Endothelial cell of umbilical vein (primary cell): ENCODE measurements at places on chromosomes 6 and 20. TPM values are rescaled to one million over a fixed set of nuclear protein-coding genes. Genes with fewer than 3 reads are reported as not detected.

DNA sequence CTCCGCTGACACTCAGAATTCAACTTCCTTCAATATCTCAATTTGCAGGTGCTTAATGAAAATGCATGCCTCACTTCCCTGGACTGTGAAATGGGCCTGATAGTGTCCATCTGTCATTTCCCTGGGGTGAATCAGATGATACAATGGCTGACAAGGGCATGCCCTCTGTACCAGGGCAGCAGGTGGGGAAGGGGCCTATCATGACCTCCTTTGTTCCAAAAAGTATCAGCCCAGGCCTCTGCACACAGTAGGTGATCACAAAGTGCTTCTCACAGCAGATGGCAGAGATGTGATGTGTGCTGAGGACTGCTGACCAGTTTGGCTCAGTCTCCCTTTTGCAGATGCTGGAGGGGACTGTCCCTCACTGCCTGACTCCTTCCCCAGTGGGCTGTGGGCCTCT, 44.3 kb downstream of the DLGAP4 start:
- DNase-seq, result no peak
- no peaks in the 10 kb centered on the region for H3K4me1 ChIP-seq
- no peaks in the 10 kb centered on the region for H3K27me3 ChIP-seq
- no peak overlapping the region for H3K4me3 ChIP-seq
- no peak overlapping the region for H3K27ac ChIP-seq

DNA sequence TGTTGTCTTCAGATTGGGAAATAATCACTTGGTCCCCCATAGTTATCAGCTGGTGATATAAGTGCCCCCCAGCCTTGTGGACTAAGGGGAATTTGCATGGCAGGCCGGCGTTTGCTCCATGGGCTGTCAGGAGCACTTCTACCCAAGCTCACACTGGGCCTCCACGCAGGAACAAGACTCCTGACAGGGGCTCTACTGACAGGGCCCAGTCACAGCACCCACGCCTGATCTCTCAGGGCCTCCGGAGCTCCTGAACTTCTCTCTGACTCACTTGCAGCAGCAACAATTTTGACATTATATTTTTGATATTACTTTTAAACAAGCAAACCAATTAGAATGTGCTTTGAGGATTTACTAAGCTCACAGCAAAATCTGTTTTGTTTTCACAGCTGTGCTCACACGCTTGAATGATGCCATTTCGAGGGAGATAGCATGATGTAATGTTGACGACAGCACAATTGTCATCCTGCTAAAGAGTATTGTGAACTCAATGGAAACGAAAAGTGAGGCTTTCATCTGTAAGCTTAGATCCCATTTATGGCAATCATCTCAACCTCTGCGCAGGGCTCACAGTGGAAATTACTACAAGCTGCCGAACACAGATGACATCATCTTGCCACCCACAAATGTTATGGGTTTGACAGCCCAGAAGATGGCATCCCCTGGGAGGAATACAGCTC, 28.7 kb upstream of the TXNDC5 start:
- no peaks in the 10 kb centered on the region for H3K27me3 ChIP-seq
- H3K4me1 ChIP-seq, result peaks cover 5% of the 10 kb centered on the region
- DNase-seq, result peak; percentile 14
- no peak overlapping the region for H3K4me3 ChIP-seq
- H3K36me3 ChIP-seq, result no peaks in the 10 kb centered on the region

DNA sequence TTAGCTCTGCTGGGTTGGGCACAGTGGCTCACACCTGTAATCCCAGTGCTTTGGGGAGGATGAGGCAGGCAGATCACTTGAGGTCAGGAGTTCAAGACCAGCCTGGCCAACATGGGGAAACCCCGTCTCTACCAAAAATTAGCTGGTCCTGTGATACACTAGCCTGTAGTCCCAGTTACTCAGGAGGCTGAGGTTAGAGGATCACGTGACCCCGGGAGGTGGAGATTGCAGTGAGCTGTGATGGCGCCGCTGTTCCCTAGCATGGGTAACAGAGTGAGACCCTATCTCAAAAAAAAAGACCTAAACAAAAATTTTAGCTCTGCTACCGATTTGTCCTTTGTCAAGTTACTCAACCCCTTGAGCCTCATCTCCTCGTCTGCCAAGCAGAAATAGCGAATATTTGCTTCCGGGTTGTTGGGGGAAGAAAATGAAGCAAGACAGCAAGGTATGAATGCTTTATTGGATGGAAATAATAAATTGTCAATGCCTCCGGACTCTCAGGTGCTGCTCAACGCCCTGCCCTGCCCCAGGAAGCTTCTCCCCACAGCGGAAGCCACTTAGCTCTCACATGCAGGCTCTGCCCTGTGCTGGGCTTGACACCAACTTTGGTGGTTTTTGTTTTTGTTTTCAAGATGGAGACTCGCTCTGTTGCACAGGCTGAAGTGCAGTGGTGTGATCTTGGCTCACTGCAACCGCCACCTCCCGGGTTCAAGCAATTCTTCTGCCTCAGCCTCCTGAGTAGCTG, 24.9 kb upstream of the ITCH start:
- no peaks in the 10 kb centered on the region for H3K36me3 ChIP-seq
- no peak for DNase-seq
- H3K4me1 ChIP-seq, result peaks cover 8% of the 10 kb centered on the region
- no peak overlapping the region for H3K27ac ChIP-seq
- H3K27me3 ChIP-seq, result no peaks in the 10 kb centered on the region

DNA sequence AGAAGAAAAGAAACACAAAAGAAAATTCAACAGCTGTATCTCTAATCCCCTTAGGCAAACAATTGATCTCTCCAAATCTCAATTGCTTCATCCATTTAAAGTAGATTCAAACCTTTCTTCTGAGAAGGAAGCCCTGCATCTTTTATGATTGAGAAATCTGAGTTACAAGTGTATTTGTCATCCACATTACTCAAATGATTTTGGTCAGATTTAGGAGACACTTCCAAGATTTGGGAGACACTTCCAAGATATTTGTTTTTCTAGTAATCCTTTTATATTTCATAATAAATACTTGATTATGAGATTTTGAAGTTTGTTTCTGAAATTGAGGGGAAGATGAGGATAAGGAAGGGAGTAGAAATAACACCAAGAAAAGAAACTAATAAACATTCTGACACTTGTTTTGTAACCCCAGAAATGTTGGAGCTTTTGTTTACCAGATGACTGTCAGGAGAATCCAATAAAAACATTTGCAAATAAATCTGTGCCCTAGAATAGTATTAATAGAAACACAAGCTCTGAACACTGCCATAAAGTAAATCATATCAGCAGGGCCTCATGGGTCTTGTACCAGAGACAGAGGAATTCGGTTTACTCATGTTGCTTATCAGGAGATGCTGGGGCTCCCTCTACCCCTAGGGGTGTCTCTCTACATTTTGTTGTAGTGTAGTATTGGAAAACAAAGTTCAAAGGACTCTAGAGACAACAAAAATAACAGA, 314.3 kb upstream of the NT5E start:
- no peaks in the 10 kb centered on the region for H3K4me1 ChIP-seq
- DNase-seq, result no peak
- no peaks in the 10 kb centered on the region for H3K36me3 ChIP-seq
- H3K27ac ChIP-seq, result no peak overlapping the region

- H3K4me3 ChIP-seq, result peak overlapping the region; percentile 74
- no peak overlapping the region for H3K27ac ChIP-seq
- DNase-seq, result no peak
- H3K27me3 ChIP-seq, result no peaks in the 10 kb centered on the region
- H3K36me3 ChIP-seq, result no peaks in the 10 kb centered on the region
Observed at GRCh38 chr6:125955973-125956372, 597 bp upstream of the HINT3 start.

DNA sequence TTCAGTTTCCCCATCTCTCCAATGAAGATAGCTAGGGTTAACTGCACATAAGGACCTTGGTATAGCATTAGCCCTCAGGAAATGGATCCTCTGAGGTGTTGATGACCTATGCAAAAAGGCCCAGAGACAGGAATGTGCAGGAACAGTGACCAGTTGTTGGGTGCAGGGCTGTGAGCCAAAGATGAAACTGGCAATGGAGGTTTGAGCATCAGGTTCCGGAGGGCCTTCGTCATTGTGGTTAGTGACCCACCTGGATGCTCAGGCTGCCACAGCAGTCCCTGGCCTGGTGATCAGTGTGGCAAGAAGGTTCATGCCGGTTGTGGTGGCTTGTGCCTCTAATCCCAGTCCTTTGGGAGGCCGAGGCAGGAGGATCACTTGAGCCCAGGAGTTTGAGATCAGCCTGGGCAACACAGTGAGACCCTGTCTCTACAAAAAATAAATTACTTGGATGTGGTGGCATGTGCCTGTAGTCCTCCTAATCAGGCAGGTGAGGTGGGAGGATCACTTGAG, 43.7 kb downstream of the TM9SF4 start:
- no peak overlapping the region for H3K4me3 ChIP-seq
- no peaks in the 10 kb centered on the region for H3K27me3 ChIP-seq
- no peak for DNase-seq
- H3K27ac ChIP-seq, result peak overlapping the region; percentile 40

- H3K36me3 ChIP-seq, result no peaks in the 10 kb centered on the region
- no peaks in the 10 kb centered on the region for H3K27me3 ChIP-seq
- no peak overlapping the region for H3K4me3 ChIP-seq
Observed at GRCh38 chr6:10453596-10453995, 38.7 kb upstream of the TFAP2A start.

DNA sequence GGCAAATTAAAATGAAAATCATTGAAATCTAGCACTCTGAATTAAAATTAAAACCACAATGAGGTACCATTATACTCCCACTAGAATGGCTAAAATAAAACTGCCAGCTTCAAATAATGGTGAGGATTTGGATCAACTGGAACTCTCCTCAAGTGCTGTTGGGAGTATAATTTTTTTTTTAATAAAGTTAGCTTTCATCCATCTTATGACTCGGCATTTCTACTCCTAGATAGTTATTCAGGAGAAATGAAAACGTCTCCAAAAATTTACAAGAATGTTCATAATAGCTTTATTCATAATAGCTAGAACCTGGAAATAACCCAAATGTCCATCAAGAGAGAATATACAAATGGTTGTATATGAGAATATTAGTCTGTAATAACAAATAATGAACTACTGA, 63.2 kb downstream of the ASXL1 start:
- H3K27me3 ChIP-seq, result no peaks in the 10 kb centered on the region
- H3K4me3 ChIP-seq, result no peak overlapping the region
- no peak for DNase-seq
- H3K4me1 ChIP-seq, result no peaks in the 10 kb centered on the region
- no peak overlapping the region for H3K27ac ChIP-seq

- no peaks in the 10 kb centered on the region for H3K36me3 ChIP-seq
- H3K4me1 ChIP-seq, result no peaks in the 10 kb centered on the region
- H3K4me3 ChIP-seq, result no peak overlapping the region
- H3K27me3 ChIP-seq, result no peaks in the 10 kb centered on the region
- no peak for DNase-seq
- H3K27ac ChIP-seq, result no peak overlapping the region
Observed at GRCh38 chr6:166036316-166037095, 131.1 kb downstream of the TBXT start.

DNA sequence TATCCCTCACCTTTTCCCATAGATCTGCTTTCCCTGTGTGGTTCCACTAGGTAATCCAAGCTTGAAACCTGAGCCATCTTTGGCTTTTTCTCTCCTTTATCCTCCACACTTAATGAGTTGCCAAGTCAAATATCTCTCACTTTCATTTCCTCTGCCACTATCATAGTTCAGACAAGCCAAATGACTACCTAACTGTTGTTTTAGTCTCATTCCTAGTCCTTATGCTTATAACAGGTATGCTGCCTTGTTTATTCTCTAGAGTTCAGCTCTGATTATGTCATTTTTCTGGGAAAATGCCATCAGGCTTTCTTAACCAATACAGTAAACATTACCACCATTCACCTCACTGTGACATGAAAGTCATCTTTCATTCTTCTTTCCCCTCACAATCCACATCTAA, 6.5 kb downstream of the EFHC1 start:
- no peak overlapping the region for H3K4me3 ChIP-seq
- H3K4me1 ChIP-seq, result peaks cover 24% of the 10 kb centered on the region
- no peaks in the 10 kb centered on the region for H3K36me3 ChIP-seq
- H3K27me3 ChIP-seq, result no peaks in the 10 kb centered on the region
- no peak overlapping the region for H3K27ac ChIP-seq
- DNase-seq, result no peak

DNA sequence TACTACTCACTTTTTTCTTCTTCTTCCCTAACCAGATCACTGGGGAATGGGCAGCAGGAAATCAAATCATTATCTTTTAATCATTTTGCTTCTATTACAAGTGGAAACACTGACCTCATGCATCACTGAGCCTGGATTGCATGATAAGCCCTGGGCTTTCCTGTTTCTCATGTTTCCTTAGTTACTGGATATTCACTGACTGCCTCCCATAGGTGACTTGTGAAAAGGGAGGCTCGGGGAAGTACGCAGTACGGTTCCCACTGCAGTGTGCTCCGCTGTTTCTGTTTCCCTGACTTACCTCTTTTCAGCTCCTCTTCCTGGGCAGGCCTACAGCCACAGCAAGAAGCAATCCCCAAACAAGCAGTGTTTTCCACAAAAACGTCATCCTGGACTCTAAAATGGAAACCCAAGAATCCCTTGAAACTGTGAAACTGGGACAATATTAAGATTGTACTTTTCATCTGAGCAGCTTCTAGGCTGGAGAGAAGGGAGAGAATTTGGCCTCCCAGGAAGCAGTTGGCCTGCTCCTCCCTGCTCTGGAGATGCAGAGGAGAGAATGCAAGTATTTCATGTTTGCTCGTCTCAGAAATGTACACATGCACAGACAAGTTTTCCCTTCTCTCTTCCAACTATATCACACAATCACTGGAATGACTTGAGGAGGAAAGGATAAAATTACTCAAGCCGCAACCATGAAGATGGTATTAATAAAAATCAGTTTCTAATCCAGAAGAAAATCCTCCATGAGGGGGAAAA, 13.1 kb downstream of the BTNL2 start:
- H3K4me1 ChIP-seq, result peaks cover 13% of the 10 kb centered on the region
- no peaks in the 10 kb centered on the region for H3K36me3 ChIP-seq
- H3K4me3 ChIP-seq, result no peak overlapping the region
- DNase-seq, result peak; percentile 99
- no peaks in the 10 kb centered on the region for H3K27me3 ChIP-seq

The LZTS3 gene
- 3.6 and 4.5 TPM in 2 replicates for total RNA-seq

The LTA gene
- 0.46 TPM in 1 of 2 replicates, not detected in the other for total RNA-seq

The MAP3K5 gene
- total RNA-seq, result 5.0 and 7.0 TPM in 2 replicates

The APCDD1L gene
- 0.88 and 1.4 TPM in 2 replicates for total RNA-seq

The EEF1A2 gene
- 2.9 and 3.4 TPM in 2 replicates for total RNA-seq

The VSX1 gene
- total RNA-seq, result not detected in 2 replicates

The OOEP gene
- total RNA-seq, result not detected in 2 replicates
